Fibroblast of skin of right quadriceps (primary cell): ENCODE measurements at places on chromosomes 2 and 18.

GRCh38 chr2:161113693-161114575, 46.3 kb upstream of the TANK start:
- no peak for DNase-seq

DNA sequence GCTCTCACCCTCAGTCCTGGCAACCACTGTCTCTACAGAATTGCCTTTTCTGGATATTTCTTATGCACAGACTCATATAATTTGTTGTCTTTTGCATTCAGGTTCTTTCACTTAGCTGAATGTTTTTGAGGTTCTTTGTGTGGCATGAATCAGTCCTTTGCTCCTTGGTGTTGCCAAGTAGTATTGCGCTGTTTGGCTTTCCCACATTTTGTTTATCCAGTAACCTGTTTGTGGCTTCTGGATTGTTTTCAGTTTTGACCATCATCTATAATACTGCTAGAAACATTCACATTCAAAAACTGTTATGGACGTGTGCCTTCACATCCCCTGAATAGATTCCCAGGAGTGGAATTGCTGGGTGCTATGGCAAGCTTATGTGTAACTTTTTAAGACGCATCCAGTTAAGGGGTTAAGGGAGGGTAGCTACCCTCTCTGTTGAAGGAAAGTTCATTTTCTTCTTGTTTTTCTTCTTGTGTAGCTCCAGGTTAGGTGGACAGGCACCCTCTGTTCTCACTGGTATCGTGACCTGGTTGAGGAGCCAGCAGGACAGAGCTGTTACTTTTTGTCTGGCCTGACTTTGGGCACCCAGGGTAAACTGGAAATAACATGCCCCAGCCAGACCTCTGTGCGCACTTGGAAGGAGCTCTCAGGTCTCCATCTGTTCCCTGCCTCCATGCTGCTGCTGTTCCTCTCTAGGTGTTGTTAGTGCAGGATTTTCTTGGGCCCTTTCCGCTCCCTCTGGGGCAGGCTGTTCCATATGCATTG, 29.6 kb downstream of the ARHGAP25 start:
- DNase-seq: no peak

- peak; percentile 54 for DNase-seq
Measured at GRCh38 chr2:41194230-41194629, 742.3 kb upstream of the SLC8A1 start.

DNA sequence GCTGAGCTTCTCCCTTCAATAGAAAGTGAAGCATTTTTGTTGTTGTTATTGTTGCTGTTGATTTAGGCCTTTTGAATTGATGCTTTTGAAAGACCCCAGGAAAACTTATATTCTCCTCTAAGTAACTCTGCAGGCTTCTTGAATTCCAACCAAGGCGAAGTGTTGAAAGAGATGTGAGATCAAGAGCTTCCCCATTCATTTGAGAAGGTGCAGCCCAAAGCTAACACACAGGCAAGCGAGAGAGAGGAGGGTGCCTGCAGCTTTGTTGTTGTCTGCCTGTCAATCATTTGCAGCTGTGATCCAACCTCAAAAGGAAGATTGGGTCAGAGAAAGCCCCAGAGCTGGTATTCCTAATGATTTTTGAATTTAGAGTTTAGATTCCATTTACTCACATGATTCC, 963.6 kb upstream of the CNTNAP5 start:
- DNase-seq: no peak

GRCh38 chr2:197296835-197297234, 13.7 kb downstream of the ANKRD44 start:
- DNase-seq: no peak

GRCh38 chr2:1951586-1951985, 207.3 kb upstream of the PXDN start:
- DNase-seq: no peak

DNA sequence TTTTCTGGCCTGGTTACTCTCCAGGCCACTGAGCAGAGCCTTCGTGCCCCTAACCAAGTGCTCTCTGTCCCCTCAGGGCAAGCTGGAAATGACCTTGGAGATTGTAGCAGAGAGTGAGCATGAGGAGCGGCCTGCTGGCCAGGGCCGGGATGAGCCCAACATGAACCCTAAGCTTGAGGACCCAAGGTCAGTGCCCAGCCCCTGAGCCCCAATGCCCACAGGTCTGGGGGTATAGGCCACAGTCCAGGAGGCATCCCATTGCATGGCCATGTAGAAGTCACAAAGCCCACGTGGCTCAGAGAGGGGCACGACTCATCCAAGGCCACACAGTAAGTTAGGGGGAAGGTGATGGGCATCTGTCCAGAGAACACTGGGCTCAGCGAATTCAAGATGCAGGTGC, 227.6 kb downstream of the DYSF start:
- DNase-seq: no peak

- DNase-seq: no peak
Measured at GRCh38 chr2:200705305-200706041, 106.2 kb upstream of the BZW1 start.

GRCh38 chr2:218186355-218186766, 19.6 kb upstream of the CXCR1 start:
- DNase-seq: peak; percentile 58

GRCh38 chr2:855177-855576, 95.5 kb upstream of the SNTG2 start:
- DNase-seq: no peak
